ENCODE measurements at places on chromosomes 16 and 17.

DNA sequence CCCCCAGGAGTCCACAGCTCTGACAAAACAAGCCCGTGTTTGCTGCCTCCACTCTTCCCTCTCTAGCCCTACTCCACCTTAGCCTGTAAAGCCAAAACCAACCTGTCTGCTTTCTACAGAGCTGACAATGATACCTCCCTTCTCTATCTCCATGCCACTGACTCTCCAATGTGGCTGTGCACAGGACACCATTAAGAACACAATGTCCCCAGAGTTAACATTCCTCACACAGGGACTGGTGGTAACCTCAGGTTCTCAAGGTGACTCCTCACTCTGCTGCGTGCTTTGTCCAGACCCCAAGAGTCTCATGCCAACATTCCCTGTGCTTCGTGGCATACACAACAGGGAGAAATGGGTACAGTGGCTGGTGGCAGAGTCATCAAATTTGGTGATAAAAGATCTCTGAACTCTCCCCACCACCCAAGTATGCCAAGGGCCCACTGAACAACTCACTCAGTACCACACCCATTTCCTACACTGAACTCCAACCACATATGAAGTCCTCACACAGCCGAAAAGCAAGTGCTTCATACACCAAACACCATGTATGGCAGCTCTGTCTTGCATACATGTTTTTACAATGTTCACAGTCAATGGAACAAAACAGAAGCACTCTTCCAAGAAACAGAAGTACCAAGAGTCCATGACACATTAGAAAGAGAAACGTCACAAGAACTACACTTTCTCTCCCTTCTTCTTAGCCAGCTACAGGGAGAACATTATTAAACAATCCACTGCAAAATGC is 21.1 kb downstream of the CSNK2A2 start:
- peaks cover 5% of the 10 kb centered on the region for H3K36me3 ChIP-seq
- no peak overlapping the region for H3K27ac ChIP-seq
- H3K4me1 ChIP-seq, result no peaks in the 10 kb centered on the region
- no peaks in the 10 kb centered on the region for H3K27me3 ChIP-seq

GRCh38 chr17:55708175-55708974 is 14.3 kb downstream of the TMEM100 start:
- H3K4me3 ChIP-seq, result no peak overlapping the region
- no peaks in the 10 kb centered on the region for H3K27me3 ChIP-seq
- no peak overlapping the region for H3K27ac ChIP-seq
- no peak for DNase-seq

DNA sequence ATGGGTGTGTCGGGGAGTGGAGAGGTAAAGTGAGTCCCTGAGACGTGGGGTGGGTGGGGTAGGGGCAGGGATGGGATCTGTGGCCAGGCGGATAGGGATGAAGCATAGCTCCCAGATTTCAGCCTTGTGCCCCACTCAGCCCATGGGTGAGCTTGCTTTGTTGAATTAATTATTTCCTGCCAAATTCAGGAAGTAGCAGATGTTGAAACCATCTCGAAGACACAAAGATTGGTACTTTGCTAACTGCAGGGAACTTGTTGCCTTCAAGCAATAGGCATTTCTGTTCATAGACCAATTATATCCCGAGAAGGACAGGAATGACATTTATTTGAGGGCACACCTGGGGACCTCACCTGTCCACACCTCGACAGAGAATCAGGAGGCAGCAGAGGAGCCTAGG is 11.0 kb upstream of the C16orf74 start:
- H3K4me3 ChIP-seq, result no peak overlapping the region
- no peaks in the 10 kb centered on the region for H3K36me3 ChIP-seq
- no peaks in the 10 kb centered on the region for H3K27me3 ChIP-seq

DNA sequence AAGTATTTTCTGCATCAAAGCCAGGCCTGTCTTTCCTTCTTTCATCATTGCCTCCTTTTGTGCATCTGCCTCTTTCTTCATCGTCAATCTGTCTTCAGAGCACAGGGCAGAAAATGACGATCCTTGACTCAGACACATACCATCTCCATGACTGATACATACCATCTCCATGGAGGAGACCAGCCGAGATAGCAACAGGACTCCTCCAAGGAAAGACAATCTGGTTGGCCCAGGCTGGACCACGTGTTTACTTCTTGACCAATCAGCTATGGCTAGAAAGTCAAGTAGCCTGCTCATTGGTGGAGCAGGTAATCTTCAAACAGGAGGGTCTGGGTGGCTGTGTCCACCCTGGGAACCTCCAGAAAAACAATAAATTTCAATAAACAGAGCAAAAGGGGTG is 164.6 kb downstream of the CPPED1 start:
- H3K4me3 ChIP-seq, result no peak overlapping the region
- DNase-seq, result no peak
- no peaks in the 10 kb centered on the region for H3K27me3 ChIP-seq
- H3K36me3 ChIP-seq, result no peaks in the 10 kb centered on the region

DNA sequence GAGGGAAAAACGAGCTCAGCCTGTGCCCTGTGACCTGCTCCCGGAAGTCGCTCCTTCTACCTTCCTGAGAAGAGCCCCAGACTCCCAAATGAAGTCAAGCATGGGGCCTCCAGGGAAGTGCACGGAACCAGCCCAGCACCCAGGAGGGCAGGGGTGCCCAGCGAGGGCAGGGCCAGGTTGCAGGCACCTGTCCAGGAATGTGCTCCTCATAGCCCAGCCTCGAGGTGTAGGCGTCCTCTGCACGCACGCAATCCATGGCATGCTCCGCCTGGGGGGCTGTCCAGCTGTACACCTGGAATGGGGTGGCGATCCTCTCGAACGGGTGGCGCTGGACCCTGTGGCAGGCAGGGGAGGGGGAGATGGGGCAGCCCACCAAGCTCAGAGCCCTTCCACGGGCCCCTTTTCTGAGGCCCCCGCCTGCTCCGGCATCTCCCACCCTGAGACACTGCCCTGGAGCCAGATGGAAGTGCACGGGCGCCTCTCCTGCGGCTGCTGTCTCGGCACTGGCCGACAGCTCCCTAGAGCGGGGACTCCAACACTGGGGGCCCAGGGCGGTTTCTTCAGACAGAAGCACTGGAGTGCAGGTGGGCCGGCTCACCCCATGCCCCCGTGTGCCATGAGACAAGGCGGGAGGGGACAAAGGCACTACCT is 10.9 kb downstream of the CLUH start:
- H3K36me3 ChIP-seq, result peaks cover 39% of the 10 kb centered on the region
- no peak overlapping the region for H3K4me3 ChIP-seq
- H3K27ac ChIP-seq, result no peak overlapping the region

DNA sequence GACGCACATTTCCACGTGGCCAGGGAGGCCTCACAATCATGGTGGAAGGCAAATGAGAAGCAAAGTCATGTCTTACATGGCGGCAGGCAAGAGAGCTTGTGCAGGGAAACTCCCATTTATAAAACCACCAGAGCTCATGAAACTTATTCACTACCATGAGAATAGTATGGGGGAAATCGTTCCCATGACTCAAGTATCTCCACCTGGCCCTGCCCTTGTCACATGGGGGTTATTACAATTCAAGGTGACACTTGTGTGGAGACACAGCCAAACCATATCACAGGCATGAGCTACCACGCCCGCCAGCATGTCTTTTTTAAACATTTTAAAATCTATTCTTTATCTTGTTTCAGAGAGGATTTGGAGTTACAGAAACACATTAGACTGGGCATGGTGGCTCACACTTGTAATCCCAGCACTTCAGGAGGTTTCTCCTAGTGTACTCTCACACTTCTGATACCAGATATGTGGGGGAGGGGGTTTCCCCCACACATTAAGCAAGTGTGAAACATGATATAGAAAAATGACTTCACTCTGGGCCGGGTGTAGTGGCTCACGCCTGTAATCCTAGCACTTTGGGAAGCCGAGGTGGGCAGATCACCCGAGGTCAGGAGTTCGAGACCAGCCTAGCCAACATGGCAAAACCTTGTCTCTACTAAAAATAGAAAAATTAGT is 5.6 kb upstream of the ATMIN start:
- peaks cover 24% of the 10 kb centered on the region for H3K36me3 ChIP-seq
- no peaks in the 10 kb centered on the region for H3K27me3 ChIP-seq
- no peak overlapping the region for H3K27ac ChIP-seq
- H3K4me3 ChIP-seq, result no peak overlapping the region
- H3K4me1 ChIP-seq, result no peaks in the 10 kb centered on the region

GRCh38 chr17:38908676-38909181 is 16.7 kb upstream of the LASP1NB start:
- peaks cover 4% of the 10 kb centered on the region for H3K36me3 ChIP-seq
- H3K27ac ChIP-seq, result no peak overlapping the region
- H3K4me1 ChIP-seq, result no peaks in the 10 kb centered on the region
- DNase-seq, result no peak
- H3K4me3 ChIP-seq, result no peak overlapping the region
- H3K27me3 ChIP-seq, result no peaks in the 10 kb centered on the region

DNA sequence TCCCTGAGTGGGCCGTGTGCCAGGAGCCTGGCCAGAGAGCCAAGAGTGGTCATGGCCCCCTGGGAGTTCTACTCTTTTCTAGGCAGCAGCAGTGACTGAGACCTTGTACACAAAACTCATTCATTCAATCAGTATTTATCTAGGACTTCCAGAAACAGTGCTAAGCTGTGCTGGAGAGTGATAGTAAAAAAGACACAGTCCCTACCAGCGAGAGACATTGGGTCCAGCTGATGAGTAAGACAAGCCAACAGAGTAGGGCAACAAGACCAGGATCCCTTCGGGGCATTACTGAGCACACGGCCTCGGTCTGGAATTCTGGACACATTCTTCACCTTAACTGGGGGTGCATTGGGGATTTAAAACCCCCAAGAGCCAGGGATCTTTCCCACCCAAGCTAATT is 20.2 kb downstream of the CBX4 start:
- peaks cover 9% of the 10 kb centered on the region for H3K4me1 ChIP-seq
- no peak for DNase-seq
- no peak overlapping the region for H3K27ac ChIP-seq

DNA sequence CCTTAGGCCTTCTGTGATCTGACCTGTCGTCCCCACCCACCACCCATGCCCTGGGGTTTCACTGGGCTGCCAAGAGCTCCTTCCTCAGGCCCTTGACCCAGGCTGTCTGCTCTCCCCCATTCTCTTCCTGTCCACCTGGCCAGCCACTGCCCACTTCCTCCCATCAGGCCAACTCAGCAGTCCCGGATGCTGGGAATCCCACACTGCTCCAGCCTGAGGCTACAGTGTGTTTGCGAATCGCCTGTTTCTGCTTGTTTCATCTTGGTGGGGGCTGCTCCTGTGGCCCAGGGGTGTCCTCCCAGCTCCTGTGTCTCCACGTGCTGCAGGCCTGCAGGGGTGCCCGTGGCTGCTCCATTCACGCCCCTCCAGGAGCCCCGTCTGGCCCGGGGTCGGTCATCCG is 839 bp upstream of the METRN start:
- H3K27ac ChIP-seq, result no peak overlapping the region
- peaks cover 7% of the 10 kb centered on the region for H3K4me1 ChIP-seq
- no peak for DNase-seq
- H3K4me3 ChIP-seq, result no peak overlapping the region
- peaks cover 39% of the 10 kb centered on the region for H3K27me3 ChIP-seq

- H3K4me3 ChIP-seq, result no peak overlapping the region
- H3K4me1 ChIP-seq, result peaks cover 8% of the 10 kb centered on the region
- no peak overlapping the region for H3K27ac ChIP-seq
- H3K27me3 ChIP-seq, result no peaks in the 10 kb centered on the region
- no peaks in the 10 kb centered on the region for H3K36me3 ChIP-seq
Measured at GRCh38 chr17:41551365-41551764, 20.5 kb downstream of the KRT9 start.

- no peak overlapping the region for H3K4me3 ChIP-seq
- DNase-seq, result no peak
- no peak overlapping the region for H3K27ac ChIP-seq
- no peaks in the 10 kb centered on the region for H3K4me1 ChIP-seq
Measured at GRCh38 chr17:64120159-64120810, 9.7 kb downstream of the ERN1 start.

GRCh38 chr16:53041320-53042051 is 11.2 kb downstream of the CHD9NB start:
- no peak for DNase-seq
- no peaks in the 10 kb centered on the region for H3K27me3 ChIP-seq
- H3K27ac ChIP-seq, result peak overlapping the region; percentile 75
- H3K4me1 ChIP-seq, result peaks cover 26% of the 10 kb centered on the region

DNA sequence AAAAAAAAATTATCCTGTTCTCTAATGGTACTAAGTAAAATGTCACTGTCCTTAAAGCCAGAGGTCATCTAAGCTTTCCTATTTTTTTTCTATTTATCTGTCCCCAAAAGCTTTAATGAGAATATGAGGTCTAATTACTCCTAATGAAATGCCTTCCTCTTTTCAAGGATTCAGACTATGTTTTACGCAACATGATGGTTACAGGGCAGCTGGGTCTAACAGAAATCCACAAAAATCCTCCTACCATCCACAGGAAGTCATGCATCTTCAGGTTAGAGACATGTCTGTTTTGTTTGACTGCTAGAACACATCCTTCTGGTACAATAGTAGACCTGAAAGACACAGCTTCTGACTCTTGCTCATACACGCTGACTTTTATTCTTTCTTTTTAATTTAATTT is 29.7 kb upstream of the NSRP1 start:
- no peaks in the 10 kb centered on the region for H3K27me3 ChIP-seq
- no peaks in the 10 kb centered on the region for H3K36me3 ChIP-seq
- no peak overlapping the region for H3K27ac ChIP-seq
- H3K4me3 ChIP-seq, result no peak overlapping the region
- H3K4me1 ChIP-seq, result no peaks in the 10 kb centered on the region

- DNase-seq, result no peak
- no peaks in the 10 kb centered on the region for H3K4me1 ChIP-seq
- H3K36me3 ChIP-seq, result peaks cover 55% of the 10 kb centered on the region
- no peak overlapping the region for H3K4me3 ChIP-seq
Measured at GRCh38 chr16:8632675-8633182, 11.2 kb downstream of the METTL22 start.

GRCh38 chr16:79294568-79294967 is 306.0 kb downstream of the MAF start:
- H3K27ac ChIP-seq, result no peak overlapping the region
- H3K27me3 ChIP-seq, result no peaks in the 10 kb centered on the region
- peaks cover 18% of the 10 kb centered on the region for H3K4me1 ChIP-seq

- H3K4me3 ChIP-seq, result no peak overlapping the region
- peak; percentile 38 for DNase-seq
- 0 out of 2 replicates have a peak, but pooled peaks cover 2% of the 10 kb centered on the region for H3K4me1 ChIP-seq
- H3K27me3 ChIP-seq, result no peaks in the 10 kb centered on the region
- H3K36me3 ChIP-seq, result peaks cover 2% of the 10 kb centered on the region
Measured at GRCh38 chr16:50210266-50211038, 55.9 kb upstream of the ADCY7 start.

DNA sequence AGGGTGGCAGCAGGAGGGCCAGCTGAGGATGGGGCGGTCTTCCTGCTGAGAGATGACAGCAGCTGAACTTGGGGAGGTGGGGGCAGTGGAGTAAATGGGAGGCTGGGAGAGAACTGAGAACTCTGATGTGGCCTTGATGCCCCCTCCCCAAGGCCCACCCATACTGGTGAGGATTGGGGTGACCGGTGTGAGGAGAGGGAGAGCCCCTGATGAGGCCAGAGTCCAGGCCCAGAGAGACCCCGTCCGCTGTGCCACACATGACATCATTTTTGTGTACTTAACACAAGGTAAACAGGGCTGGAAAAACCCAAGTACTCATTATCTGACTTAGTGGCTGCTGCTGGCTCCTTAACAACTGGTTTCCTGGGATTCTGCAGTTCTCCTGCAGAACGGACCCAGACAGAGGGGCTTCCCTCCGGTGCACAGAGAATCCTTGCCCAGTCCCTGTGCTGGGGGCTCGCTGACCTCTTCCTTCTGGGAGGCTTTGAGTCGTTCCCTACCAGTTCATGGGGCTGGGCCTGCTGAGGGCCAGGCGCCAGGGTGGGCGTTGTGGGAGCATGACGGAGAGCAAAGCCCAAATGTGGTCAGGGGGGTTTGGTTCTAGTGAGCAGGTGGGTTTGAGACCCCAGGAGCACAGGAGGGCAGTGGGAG is 207.6 kb downstream of the RAB11FIP4 start:
- no peaks in the 10 kb centered on the region for H3K27me3 ChIP-seq
- no peaks in the 10 kb centered on the region for H3K4me1 ChIP-seq
- H3K27ac ChIP-seq, result no peak overlapping the region
- DNase-seq, result no peak

Data from H1 (cell line).